ENCODE measurements at places on chromosomes 2 and 18. TPM values are rescaled to one million over a fixed set of nuclear protein-coding genes. Genes with fewer than 3 reads are reported as not detected.

GRCh38 chr2:235611349-235611748 lies 117.5 kb downstream of the AGAP1 start:
- DNase-seq, result no peak
- no peaks in the 10 kb centered on the region for H3K4me1 ChIP-seq
- no peak overlapping the region for H3K4me3 ChIP-seq
- H3K36me3 ChIP-seq, result no peaks in the 10 kb centered on the region
- H3K27ac ChIP-seq, result no peak overlapping the region
- H3K27me3 ChIP-seq, result peaks cover 4% of the 10 kb centered on the region

- no peak for DNase-seq
- H3K4me1 ChIP-seq, result no peaks in the 10 kb centered on the region
- no peak overlapping the region for H3K4me3 ChIP-seq
Observed at GRCh38 chr18:57523171-57523956, 63.1 kb downstream of the FECH start.

DNA sequence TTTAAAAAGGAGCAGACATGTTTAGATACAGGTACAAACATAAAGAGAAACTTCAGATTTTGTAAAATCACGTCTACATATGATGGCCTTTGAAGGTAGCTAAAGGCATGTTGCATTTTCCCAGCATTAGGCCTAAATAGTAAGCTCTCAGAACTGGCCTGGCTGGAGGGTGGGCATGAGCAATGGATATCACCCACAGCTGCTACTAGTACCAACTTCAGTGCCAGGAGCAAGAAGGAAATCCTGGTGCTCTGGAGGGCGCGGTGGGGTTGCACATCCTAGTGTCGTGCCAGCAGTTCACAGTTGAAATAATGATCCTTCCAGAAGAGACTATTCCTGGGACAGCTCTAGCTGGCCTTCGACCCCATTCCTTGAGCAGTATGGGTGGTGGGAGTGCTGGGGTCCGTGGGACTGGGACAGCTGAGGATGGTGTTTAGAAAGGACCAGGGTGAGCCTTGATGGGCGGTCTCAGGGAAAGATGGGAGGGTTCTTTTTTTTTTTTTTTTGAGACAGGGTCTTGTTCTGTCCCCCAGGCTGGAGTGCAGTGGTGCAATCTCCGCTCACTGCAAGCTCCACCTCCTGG lies 4.9 kb downstream of the DES start:
- H3K4me3 ChIP-seq, result no peak overlapping the region
- DNase-seq, result no peak
- no peaks in the 10 kb centered on the region for H3K4me1 ChIP-seq
- no peaks in the 10 kb centered on the region for H3K36me3 ChIP-seq

- no peaks in the 10 kb centered on the region for H3K4me1 ChIP-seq
- no peak overlapping the region for H3K4me3 ChIP-seq
- H3K36me3 ChIP-seq, result no peaks in the 10 kb centered on the region
- no peaks in the 10 kb centered on the region for H3K27me3 ChIP-seq
- no peak for DNase-seq
Observed at GRCh38 chr2:231286964-231287363, 88.5 kb downstream of the ARMC9 start.

Gene NCKAP5
- not detected for polyA plus RNA-seq

Gene VSNL1
- polyA plus RNA-seq, result not detected

Measured in immature natural killer cell (primary cell).